ENCODE measurements at places on chromosomes 3 and 15.

GRCh38 chr15:96767703-96768434 lies 437.4 kb downstream of the NR2F2 start:
- DNase-seq, result no peak

DNA sequence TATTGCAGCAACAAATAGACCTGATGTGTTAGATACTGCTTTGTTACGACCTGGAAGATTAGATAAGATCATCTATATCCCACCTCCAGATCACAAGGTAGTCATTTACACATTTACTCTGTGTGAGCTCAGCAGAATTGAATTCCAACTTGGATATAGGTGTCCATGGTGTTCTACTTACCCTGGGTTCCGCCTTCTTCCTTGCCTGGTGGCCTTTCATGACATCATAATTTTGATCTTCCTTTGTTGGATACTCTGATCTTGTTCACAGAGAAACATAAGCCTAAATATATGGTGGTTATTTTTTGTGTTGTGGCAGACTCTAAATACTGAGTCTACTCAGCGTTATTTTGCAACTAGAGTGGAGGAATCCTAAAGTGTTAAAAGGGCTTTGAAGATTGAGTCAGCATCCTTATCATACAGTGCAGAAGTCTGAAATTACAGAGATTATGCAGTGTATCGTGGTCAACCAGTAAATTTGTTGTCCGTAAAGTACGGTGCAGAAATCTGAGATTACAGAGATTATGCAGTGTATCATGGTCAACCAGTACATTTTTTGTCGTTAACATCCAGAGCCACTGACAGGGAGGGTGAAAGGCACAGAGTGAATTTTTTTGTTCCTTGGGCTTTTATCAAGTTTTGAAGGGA lies 39.1 kb upstream of the GATM start:
- no peak for DNase-seq

DNA sequence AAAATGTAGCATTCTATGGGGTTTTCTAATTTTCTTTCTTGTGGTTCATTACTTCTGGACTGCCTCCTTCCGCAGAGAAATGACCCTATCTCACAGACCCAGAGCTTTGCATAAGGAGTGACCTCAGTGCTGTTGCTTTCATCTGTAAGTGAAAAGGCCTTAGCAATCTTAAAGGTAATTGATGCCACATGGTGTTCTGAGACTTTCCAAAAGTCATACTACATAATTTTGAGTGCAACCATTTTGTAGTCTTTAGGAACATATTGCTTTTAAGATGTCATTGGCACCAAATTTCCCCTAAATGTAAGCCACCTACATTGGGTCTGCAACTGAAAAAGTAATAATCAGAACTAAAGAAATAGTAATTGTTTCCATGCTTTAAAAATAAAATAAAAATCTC lies 9.2 kb upstream of the HHLA2 start:
- DNase-seq, result no peak

DNA sequence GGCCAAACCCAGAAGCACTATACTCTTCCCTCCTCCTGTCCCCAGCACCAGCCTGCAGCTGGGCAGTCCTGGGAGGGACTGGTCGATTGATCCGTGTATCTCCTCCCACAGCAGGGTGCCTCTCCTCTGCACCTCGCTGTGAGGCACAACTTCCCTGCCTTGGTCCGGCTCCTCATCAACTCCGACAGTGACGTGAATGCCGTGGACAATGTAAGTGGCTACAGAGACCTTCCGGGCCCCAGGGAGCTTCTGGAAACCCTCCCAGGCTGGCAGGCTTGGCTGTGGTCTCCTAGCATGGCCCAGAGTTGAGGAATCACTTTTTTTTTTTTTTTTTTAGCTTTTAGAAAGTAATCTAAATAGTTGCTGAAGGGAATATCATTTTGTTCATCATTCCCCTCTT lies 30.7 kb downstream of the ANKDD1A start:
- DNase-seq, result no peak

DNA sequence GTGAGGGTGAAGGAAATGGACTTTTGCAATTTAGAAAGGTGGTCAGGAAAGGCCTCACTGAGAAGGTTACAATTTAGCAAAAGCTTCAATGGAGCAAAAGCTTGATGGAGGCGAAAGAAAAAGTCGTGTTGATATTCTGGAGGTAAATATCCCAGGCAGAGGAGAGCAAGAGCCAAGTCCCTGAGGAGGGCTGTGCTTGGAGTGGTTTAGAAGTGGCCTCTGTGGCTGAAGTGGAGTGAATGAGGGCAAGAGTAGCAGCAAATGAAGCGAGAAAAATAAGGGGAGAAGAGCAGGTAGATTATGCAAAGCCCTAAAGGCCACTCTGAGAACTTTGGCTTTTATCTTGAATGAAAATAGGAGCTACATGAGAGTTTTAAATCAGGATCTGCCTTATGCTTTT lies 54.1 kb downstream of the GUCA1C start:
- DNase-seq, result no peak

DNA sequence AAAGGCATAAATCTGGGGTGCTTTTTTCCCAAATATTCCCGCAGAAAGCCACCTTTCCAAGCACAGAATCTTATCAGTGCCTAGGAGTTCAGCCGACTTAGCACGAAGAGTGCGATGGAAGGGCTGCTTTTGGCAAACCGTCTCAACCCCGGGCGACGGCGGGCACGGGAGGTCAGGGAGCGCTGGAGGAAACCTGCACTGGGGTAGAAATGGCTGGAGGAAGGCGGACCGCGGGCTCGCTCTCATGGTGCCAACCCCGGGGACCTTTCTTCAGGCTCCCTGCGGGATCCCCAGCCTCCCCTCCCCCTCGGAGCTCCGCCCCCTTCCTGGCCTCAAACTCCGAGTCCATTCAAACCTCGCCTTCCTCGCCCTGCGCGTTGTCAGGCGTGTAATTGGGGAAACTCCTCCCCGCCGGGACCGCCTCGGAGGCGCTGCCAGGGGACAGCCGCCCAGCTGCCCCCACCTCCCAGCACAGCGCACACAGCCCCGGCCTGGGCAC lies at the start of gene GABRG3:
TSS of gene GABRG3 (plus strand) at position 470 of the 499 bp plus-strand sequence.
- no peak for DNase-seq

DNA sequence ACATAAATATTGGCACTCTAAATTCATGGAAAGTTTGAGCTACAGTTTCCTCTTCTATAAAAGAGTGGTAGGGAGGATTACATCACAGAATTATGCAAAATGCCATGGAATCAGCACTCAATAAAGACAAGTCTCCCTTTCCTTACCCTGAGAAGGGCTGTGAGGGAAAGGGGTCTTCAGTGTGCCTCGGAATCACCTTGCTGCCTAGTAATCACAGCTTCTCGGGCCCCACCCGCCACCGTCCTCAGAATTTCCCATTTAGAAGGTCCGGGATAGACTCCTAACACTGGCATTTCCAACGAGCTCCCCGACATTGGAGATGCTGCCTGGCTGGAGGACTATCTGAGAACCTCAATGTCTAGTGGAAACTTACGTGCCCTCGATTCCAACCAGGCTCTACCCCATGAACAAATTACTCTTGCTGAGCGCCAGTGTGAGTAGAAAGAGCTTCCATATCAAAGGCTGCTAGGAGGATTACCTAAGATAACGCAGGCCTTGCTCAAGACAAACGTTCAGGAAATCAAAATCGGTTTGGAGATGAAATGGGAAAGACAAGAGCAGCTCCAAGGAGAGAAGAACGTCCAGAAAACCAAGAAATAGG lies 92.1 kb upstream of the CHD2 start:
- no peak for DNase-seq
